Fibroblast of skin of left quadriceps (primary cell): ENCODE measurements at places on chromosomes 16 and 17.

GRCh38 chr16:19882646-19883045 is 2.0 kb downstream of the GPRC5B start:
- no peak for DNase-seq

DNA sequence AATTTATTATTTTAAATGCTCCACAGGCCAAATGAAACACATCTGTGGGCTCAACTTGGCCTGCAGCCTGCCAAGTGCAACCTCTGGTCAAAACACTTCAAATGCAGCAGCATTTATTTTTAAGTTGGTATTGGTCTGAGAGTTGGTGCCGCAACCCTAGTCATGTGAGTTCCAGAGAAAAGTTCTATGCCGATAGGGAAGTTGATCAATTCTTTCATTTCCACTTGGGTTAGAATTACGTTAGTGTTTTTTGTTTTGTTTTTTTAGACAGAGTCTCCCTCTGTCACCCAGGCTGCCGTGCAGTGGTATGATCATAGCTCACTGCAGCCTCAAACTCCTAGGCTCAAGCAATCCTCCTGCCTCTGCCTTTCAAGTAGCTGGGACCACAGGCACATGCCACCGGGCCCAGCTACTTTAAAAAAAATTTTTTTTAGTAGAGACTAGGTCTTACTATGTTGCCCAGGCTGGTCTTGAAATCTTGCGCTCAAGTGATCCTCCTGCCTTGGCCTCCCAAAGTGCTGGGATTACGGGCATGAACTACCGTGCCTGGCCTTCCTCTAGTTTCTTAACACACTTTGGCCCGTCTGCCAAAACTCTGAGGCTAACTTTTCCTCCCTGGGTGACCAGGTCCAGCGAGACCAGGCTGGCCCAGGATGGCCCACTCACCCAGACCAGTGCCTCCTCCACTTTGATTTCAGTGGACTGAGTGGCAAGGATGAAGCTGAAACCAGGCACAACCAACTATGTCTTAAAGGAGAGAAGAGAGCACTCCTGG is 221.1 kb downstream of the MRTFB start:
- DNase-seq, result no peak

DNA sequence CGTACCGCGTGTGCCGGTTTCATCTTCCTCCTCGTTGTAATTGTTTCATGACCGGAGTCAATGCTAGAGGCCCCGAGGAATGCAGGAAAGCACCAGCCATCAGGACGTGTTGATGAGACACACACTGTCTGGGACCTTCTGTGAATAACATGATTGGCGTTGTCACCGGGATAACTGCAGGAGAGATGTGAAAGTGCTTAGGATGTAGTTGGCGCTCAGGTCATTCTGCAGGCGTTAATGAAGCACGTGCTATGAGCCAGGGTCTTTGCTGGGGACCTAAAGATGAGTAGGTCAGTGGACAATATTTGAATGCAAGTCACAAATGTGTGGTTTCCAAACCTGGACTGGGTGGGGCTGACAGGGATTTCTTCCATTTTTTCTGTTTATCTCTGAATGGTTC is 181.6 kb upstream of the HSBP1 start:
- no peak for DNase-seq

- no peak for DNase-seq
These were observed 9.2 kb downstream of the CAPN15 start for GRCh38 chr16:536746-537145.

DNA sequence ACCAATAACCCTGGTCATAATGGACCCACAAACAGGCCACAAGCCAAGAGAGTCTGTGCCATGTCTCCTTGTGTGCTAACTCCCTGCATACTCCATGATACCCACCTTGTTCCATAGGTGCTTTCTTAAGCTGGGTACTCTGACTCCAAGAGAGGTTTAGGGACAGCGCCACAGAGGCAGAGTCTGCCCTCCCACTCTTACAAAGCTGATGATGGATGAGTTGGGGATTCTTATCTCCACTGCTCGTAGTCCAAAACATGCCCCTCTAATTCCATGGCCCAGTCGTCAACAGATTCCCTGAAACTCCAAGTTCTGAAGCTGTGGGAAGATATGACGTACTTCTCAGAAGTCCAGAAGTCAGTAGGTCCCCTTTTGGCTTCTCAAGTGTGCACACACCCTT is 184.4 kb upstream of the CCL2 start:
- DNase-seq, result no peak

DNA sequence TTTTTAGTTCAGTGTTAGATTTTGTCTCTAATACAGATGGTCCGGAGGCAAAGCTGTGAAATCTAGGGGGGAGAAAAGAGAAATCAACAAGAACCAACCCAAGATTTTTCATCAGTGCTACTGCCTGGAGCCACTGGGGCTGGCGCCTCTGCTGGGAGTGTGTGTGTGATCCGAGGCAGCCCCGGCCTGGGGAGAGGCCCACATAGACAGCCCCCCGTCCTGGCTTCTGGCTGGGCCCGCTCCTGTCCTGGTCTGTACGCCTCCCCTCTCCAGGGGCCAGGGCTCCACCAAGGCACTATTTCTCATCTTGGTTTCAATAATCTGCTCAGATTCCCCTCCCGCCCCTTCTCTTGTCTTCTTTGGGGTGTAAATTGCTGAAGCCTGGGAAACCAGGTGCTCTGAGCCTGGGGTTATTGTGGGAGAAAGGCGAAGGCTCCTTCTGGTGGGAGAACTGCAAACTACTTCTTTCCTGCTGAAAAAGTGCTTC is 7.8 kb downstream of the BAHCC1 start:
- DNase-seq, result no peak

GRCh38 chr17:68566442-68566738 is 34.8 kb downstream of the FAM20A start:
- no peak for DNase-seq

GRCh38 chr16:70520612-70521297 is 2.6 kb downstream of the COG4 start:
- DNase-seq, result peak; percentile 56
